Upper lobe of right lung (tissue), 1 donor: ENCODE measurements at places on chromosomes 2 and 18. TPM values are rescaled to one million over a fixed set of nuclear protein-coding genes. Genes with fewer than 3 reads are reported as not detected.

The MGAT4A gene
- total RNA-seq, result 85.8 TPM

The CABYR gene
- total RNA-seq, result 1.1 TPM

The CRACDL gene
- total RNA-seq, result 33.3 TPM

The ACVR2A gene
- 19.0 TPM for total RNA-seq

The FRZB gene
- 14.0 TPM for total RNA-seq

The LINC00305 gene
- total RNA-seq, result not detected

The TEKT4 gene
- not detected for total RNA-seq

The ZNF521 gene
- total RNA-seq, result 25.0 TPM

The ZNF516 gene
- total RNA-seq, result 28.0 TPM

The PDE1A gene
- total RNA-seq, result 6.3 TPM

DNA sequence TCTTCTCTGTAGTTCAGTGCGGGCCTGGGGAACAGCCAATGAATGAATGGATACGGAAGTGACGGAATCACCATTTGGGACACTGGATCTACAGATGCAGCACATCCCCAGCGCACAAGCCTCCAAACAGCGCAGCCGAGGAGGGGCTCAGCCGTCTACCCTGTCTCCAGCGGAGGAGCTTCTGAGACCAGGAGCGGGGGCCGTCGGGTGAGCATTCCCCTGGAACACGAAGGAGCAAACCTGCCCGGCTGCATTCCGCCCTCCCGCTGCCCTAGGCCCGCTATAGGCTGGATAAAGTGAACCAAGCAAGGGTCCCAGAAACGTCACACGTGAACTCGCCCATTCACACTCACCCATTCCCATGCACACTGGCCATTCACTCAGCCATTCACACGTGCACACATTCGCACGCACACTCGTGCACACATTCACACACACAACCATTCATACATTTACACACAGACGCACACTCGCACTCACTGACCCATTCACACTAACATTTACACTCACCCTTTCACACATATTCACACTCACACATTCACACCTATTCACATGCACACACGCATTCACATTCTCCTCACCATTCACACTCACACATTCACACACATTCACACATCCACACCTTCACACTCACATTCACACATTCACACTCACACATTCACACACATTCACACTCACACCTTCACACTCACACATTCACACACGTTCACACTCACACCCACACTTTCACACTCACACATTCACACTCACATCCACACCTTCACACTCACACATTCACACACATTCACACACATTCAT lies 63.4 kb downstream of the BIN1 start:
- DNase-seq, result no peak

DNA sequence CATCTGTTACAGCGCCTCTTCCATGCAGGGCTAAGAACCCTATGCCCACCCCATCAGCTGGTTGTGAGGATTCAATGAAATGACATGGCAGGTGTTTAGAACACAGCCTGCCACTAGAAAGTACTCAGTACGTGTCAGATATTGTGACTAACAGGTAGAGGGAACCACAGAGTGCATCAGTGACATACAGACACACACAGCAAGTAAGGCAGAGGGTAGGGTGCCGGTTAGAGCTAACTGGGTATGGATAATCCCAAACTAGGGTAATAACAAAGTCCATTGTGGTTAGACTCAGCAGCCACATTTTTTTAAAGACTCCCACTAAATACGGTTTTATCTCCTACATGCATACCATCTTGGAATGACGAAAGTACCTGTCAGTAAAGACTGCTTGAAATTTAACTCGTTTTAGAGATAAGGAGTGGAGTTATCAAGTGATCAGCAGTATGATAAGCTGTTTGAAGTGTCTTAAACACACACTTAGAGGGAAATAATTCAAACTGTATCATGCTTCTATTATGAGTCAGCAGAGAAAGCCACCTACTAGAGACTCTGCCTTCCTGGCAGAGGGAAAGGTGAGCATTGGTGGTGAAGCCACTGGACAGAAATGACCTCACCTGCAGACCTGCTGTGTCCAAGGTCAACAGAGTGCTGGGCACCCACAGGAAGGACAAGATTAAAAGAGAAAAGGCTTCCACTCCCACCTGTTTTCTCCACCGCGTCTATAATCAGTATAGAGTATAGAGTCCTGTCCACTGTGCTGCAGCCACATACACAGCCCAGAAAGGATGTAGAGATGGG lies 20.6 kb downstream of the MPPE1 start:
- no peak for DNase-seq

DNA sequence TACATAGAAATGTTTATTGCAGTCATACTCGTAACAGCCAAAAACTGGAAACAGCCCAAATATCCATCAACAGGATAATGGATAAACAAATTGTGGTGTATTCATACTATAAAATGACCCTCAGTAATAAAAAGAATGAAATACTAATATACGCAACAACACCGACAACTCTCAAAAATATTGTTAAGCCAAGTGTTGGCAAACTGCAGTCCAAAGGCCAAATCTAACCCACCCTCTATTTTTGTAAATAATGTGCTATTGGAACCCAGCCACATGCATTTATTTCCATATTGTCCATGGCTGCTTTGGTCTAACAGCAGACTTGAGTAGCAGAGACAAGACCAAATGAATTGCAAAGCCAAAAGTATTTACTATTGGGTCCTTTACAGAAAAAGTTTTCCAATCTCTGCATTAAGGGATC lies 151.0 kb downstream of the MREG start:
- DNase-seq, result no peak

- no peak for DNase-seq
Observed at GRCh38 chr18:22320155-22320554, 97.6 kb downstream of the CTAGE1 start.

- DNase-seq, result no peak
Observed at GRCh38 chr18:11909061-11909455, 941 bp upstream of the MPPE1 start.

DNA sequence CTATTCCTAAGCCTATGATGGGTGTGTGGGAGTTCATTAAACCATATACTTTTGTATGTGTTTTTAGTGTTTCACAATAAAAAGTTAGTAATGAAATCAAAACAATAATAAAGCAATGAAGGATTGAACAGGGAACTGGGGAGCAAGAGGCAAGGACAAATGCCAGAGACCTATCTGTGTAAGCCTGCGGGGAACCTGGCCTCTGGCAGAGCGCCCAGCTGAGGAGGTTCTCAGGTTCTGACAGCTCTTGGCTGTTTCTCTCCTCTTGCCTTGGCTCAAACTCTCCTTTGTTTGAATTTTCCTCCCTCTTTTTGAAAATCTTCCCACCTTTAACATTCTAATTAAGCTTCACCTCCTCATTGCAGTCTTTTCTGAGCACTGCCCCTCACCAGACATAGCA lies 200.0 kb upstream of the NCKAP5 start:
- no peak for DNase-seq

DNA sequence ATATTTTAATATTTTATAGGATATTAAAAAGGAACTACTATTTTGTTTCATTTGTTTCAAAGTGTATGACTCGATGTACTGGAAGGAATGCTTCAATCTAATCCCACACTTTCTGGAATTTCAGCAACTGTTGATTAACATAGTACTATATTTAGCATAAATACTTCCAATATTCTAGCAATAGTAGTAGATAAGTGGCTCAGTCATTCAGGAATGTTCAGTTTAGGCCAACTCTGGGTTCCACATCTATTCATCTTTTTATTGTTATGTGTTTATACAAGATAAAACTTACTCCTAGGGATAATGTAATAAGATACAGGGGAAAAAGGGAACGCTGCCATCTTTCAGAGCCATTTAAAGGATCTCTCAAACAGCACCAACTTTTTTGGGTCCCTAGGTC lies 22.3 kb upstream of the ORC2 start:
- no peak for DNase-seq

DNA sequence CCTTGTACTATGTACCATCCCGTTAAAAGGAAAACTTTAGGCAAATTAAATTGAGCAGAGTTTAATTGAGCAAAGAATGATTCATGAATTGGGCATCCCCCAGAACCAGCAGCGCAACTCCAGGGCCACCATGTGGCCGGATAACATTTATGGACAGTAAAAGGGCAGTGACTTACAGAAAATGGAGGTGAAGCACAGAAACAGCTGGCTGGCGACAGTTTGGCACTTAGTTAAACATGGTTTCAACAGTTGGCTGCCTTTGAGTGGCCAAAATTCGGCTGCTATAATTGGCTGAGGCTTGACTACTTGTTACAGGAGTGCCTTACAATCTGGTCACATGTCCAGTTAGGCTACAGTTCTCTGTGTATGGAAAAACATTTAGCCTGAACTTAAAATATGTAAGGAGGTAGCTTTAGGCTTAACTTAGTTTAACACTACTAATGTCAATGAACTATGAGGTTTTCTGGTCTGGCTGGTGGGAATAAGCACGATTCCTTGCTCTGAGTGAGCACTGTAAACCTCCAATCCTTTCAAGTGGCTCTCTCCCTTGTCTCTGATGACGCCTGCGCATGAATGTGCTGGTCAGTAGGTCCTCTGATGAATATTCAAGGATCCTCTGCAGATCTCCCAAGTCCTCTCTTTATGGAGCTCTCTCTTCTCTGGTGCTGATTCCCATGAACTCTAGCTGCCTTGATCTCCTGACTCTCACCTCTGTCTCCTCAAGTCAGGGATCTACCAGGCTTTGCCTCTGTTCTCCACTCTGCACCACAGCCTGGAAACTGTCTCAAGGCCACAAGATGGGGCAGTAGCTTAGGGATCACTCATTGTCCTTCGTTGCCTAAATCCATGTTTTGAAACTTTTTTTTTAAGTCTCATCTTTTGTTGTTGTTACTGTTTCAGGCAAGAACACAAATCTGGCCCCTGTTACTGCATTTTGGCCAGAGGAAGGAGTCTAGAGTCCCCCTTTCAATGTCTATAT lies 24.4 kb upstream of the RAB31 start:
- no peak for DNase-seq

DNA sequence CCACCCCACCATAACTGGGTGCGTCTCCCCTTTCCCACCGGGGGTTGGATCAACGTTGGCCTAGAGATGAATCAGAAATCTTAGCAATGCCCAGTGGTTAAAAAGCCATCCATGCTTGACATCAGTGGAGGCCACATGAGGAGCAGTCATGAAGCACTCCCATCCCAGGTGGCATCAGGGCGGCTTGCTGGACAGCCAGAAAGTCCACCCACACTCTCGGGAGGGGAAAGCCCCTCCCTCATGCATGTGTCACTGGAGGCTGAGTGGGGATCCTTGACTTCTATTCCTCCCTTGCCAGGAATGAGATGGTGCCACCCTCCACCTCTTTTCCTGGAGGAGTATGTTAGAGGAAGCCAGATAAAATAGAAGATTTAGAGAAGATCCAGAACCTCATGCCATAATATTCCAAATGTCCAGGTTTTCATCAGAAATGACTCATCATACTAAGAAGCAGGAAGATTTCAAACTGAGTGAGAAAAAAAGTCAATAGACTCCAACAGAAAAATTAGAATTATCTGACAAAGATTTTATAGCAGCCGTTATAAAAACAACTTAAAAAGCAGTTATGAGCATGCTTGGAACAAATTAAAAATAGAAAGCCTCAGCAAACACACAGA lies 507.1 kb upstream of the ID2 start:
- DNase-seq, result no peak

GRCh38 chr2:219499058-219499307 lies 292 bp downstream of the GMPPA start:
- DNase-seq, result no peak

- no peak for DNase-seq
Observed at GRCh38 chr2:176709149-176709951, 440.1 kb downstream of the MTX2 start.

GRCh38 chr2:140892436-140892835 lies 1238.4 kb downstream of the LRP1B start:
- no peak for DNase-seq

GRCh38 chr2:119222213-119222612 lies 1.4 kb upstream of the STEAP3 start:
- no peak for DNase-seq

DNA sequence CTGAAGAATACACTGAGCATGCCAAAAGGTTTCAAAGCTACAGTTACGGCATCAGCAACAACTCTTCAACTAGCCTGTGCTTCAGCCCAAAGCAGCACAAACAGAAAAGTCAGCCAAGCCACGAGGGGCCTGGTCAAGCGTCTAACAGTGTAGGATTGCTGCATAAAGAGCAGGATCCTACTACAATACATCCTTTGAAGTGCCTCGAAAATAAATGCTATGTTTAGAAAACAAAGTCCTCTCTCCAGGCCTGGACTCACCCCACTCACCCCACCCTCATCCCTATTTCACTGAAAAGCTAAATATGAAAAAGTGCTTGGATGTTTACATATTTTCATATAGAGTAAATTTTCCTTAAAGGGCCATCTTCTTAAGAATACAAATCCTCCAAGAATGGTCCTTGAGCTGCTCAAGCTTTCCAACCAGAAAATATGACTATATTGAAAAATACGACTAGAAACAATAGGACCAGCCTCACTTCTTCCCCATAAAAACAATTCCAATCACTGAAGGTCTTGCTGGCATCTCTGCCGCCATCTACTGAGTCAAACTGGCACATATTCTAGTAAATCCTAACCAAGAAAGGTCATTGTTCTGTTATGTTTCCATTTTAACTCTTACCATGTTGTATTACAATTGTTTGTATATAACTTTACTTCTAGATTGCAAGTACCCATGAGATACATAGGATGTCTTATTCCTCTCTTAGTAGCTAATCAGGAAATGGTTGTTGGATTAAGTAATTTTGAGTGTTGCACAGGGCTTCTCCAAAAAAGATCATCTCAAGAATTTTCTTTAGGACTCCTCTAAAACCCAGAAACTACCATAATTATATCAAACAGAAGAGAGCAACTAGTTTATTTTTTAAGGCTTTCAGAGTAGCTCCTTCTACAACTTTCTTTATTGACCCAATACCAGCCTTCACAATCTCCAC lies 63.6 kb downstream of the CLHC1 start:
- DNase-seq, result no peak

GRCh38 chr2:42064417-42064942 lies 16.7 kb downstream of the PKDCC start:
- DNase-seq, result no peak

DNA sequence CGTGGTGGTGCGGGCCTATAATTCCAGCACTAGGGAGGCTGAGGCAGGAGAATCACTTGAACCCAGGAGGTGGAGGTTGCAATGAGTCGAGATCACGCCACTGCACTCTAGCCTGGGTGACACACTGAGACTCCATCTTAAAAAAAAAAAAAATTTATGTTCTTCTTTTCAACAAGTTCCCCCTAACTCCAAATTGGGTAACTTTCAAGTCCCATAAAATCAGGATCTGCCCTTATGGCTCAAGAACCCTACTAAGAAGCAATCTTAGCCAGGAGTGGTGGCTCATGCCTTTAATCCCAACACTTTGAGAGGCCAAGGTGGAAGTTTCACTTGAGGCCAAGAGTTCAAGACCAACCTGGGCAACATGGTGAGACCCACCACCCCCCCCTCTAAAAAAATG lies 30.3 kb upstream of the TLK1 start:
- DNase-seq, result no peak
